ENCODE measurements at places on chromosomes 13 and 19.
A peak's percentile ranks its signal among the peaks of the same experiment; 100 is the strongest.

- DNase-seq: no peak
Observed at GRCh38 chr13:106318941-106319411, 216.5 kb downstream of the EFNB2 start.

GRCh38 chr13:46668302-46668720, 115.3 kb downstream of the LRCH1 start:
- peak; percentile 71 for DNase-seq

DNA sequence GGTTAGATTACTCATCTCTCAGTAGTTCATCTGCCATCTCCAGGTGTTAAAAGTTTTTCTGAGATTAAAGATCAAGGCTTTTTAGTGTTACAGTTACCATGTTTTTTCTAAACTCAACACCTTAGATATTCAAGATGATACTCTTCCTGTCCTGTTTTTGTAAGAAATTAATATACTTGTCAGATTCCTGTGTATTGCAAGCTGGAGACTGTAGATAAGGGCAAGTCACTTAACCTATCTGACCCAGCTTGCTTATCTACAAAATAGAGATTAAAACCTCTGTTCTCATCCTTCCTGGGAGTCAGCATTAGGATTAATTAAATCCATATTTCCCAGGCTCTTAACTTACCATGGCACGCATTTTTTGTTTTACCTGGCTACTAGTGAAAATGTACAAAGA, 25.2 kb downstream of the SUGT1 start:
- DNase-seq: no peak

- no peak for DNase-seq
Observed at GRCh38 chr13:30121666-30122065, 185.7 kb downstream of the KATNAL1 start.

- DNase-seq: no peak
Observed at GRCh38 chr13:24161980-24162525, 1.5 kb downstream of the SPATA13 start.

- no peak for DNase-seq
Observed at GRCh38 chr13:75445717-75446499, 36.1 kb downstream of the TBC1D4 start.

DNA sequence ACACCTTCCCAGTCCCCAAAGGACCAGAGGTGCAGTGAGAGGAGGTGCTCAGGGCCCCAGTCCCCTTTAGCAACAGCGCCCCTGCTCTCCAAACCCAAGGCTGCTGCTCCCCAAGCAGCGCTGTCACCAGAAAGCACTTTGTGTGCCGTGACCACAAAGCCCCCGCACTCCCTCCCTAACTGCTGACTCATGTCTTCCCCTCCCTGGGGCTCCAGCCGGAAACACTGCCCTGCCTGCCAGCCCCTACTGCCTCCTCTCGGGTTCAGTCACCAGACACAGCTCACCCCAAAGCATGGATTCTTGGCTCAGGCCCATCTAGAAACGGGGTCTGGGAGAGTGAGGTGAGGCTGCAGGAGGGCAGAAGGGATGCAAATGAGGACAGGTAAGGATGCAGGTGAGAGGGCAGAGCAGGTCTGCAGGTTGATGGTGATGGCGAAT, 4.9 kb upstream of the TNFSF14 start:
- peak; percentile 97 for DNase-seq

DNA sequence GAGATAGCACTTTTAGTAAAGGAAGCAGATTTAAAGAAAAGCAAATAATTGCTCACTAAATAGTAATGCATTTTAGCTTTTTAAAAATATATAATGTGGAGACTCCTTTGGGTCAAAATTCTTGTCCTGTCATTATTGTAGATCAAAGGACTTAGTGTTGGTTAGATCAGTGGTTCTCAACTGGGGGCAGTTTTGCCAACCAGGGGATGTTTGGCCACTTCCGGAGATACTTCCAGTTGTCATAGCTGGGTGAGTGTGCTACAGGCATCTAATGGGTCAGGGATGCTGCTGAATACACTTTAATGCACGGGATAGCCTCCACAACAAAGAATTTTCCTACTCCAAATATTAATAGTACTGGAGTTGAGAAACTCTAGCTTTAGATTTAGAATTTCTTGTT, 126.8 kb downstream of the LMO7 start:
- no peak for DNase-seq

DNA sequence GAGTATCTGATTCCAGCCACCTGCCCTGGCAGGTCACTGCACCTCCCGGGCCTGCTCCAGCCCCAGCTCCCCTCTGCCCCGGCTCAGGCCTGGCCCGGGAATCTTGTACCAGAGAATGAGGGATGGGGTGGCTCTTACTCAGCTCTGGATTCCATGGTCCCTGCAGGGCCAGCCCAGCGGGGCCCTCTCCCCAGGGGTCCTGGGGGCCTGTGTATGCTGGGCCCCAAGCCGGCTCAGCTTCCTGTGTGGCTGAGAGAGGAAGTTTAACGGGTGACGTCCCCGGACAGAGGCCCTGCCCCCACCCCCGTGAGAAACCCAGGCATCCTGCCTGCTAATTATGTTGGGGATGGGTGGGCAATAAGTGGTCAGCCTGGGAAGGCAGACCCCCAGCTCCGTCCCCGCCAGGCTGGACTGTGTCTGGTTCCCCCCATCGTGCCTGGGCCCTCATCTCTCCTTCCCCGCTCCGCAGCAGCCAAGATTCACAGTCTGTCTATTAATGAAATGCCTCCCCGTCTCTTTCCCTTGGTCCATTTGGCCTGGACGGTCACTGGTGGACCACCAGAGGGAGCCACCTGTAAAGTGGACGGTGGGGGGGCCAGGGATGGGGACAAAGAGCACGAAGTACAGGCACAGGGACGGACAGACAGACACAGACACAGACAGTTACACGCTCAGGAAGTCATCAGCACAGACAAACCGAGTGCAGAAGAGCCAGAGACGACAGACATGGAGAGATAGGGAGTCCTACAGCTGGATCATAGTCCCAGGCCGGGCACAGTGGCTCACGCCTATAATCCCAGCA, at the start of gene DENND1C:
TSS of gene DENND1C (minus strand) at position 247 of the 802 bp plus-strand sequence. CDS start at position 155, 92 bp downstream.
- DNase-seq: peak; percentile 84

DNA sequence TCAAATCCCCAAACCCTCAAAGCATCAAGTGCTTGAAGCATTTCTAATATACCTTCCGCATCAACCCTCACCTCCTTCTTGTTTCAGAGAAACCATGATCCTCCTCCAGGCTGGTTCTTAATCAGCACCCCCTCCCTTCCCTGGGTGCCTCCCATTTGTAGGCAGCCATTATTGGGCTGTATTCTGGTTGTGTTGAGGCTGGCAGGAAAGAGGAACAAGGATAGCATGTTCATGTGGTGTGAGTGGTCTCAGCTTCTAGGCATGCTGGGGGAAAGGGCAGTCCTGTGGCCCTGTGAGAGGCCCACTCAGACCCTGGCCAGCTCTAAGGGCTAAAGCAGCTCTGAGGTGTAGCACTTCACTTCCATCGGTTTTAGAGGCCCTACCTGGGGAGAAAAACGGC, 18.9 kb upstream of the TRIM13 start:
- DNase-seq: no peak

GRCh38 chr19:4930664-4931063, 21.4 kb downstream of the UHRF1 start:
- DNase-seq: no peak

GRCh38 chr13:74000876-74001275, 133.3 kb downstream of the KLF12 start:
- DNase-seq: no peak

GRCh38 chr13:99982036-99982730, 599 bp downstream of the ZIC2 start:
- no peak for DNase-seq

DNA sequence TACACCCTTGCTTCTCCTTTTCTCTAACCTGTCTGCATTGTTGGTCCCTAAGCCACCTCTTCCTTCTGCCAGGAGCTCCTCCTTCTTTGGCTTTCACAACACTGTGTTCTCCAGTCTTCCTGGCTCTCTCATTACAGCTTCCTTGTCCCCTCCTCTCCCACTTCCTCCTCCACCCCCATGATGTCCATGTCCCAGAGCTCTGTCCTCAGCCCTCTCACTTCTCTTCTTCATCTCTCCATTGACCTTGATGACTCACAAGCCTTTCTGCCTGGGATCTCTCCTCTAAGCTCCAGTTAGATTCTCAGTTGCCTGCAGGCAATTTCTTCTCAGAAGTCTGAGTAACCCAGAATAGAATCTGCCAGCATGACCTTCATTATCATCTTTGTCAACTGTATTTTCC, 100.3 kb upstream of the WASF3 start:
- no peak for DNase-seq

- no peak for DNase-seq
Observed at GRCh38 chr19:13633109-13633508, 126.8 kb upstream of the CACNA1A start.
